ENCODE measurements at places on chromosomes 6 and 20.

DNA sequence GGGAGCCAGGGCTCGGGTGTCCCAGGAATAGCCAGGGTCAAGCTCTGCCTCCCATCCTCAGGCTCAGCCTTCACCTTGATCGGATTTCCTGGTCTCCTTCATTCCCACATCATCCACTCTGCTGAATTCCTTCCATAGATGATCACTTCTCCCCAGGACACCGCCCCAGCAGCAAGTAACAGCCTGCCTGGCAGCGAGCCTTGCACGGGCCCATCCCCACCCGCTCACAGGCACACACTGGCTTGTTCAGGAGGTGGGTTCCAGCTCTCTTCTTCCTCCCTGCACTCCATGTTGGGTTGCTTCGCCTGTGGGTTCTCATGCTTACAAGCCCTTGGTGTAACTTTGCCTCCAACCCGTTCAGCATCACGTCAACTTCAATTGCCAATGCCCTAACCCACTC lies 113.0 kb upstream of the IYD start:
- no peak for DNase-seq

GRCh38 chr6:13000537-13000936 lies 284.0 kb downstream of the PHACTR1 start:
- no peak for DNase-seq

- DNase-seq = no peak
Observed at GRCh38 chr6:67184405-67184804, 1450.7 kb upstream of the ADGRB3 start.

DNA sequence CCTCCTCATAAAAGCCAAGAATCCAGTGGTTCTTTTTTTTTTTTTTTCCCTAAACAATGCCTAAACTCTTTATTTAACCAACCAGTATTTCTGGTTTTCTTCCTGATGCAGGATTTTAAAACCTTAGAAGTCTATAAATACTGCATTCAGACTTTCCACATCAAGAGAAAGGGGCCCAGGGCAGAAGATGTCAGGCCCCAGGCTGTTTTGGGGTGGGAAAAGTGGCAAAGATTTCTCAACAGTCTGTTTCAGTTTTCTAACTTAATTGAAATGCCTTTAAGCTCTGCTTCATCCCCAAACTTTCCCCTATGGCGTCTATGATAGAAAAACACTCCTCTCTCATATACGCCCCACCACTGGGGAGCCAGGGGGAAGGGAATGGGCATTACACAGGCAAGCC lies 33.1 kb downstream of the QRSL1 start:
- DNase-seq = no peak

Data from activated naive CD4-positive, alpha-beta T cell (primary cell).